ENCODE measurements at places on chromosomes 11 and 22.

- DNase-seq = no peak
Measured at GRCh38 chr11:120109531-120109930, 28.4 kb downstream of the TRIM29 start.

- no peak for DNase-seq
Measured at GRCh38 chr11:65492637-65493366, 6.0 kb upstream of the MALAT1 start.

GRCh38 chr11:62556108-62556874, 9.7 kb upstream of the AHNAK start:
- DNase-seq = peak; percentile 72

- no peak for DNase-seq
Measured at GRCh38 chr11:18523084-18523483, 3.7 kb downstream of the TSG101 start.
